A172 (cell line): ENCODE measurements at places on chromosomes 12 and 14. TPM values are rescaled to one million over a fixed set of nuclear protein-coding genes. Genes with fewer than 3 reads are reported as not detected.
A peak's percentile ranks its signal among the peaks of the same experiment; 100 is the strongest.

The SOAT2 gene
- total RNA-seq: 0.17 TPM in 1 of 2 replicates, not detected in the other

GRCh38 chr12:131923260-131923659, 5.8 kb upstream of the PUS1 start:
- no peak for DNase-seq

The COCH gene
- 4.1 and 4.8 TPM in 2 replicates for total RNA-seq

The CAPZA3 gene
- not detected in 2 replicates for total RNA-seq

DNA sequence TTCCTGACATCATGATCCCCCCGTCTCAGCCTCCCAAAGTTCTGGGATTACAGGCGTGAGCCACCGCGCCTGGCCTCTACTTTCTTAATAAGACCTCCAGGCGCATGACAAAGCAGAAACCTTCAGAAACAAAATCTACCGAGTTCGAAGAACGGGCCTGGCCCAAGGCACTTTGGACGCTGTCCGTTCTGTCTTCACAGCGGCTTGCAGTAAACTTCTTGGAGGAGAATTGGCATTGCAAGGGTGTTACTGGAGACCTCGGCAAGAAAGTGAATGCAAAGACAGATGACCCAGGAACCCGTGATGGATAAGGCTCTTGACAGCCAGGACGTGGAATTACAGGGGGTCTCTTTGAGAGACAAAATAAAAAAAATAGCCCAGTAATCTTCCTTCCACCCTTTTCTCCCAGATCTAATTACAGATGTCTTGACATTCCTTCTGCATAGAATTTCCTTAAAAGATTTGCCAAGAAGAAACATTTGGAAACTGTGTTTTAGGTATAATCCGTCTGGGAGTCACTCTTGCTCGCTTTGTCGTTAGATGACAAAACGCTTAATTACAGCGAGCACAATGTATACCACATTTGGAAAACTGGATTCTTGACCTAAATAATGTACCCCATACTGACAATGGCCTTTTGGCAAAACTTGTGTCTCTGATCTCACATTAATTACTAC, 83.2 kb upstream of the TBX3 start:
- DNase-seq: no peak

- DNase-seq: peak; percentile 66
These were observed 6.6 kb downstream of the POMT2 start for GRCh38 chr14:77314043-77314442.

- peak; percentile 88 for DNase-seq
These were observed 27.0 kb downstream of the RIN3 start for GRCh38 chr14:92540472-92541048.

GRCh38 chr14:87018294-87018693, 974.7 kb downstream of the GALC start:
- no peak for DNase-seq

DNA sequence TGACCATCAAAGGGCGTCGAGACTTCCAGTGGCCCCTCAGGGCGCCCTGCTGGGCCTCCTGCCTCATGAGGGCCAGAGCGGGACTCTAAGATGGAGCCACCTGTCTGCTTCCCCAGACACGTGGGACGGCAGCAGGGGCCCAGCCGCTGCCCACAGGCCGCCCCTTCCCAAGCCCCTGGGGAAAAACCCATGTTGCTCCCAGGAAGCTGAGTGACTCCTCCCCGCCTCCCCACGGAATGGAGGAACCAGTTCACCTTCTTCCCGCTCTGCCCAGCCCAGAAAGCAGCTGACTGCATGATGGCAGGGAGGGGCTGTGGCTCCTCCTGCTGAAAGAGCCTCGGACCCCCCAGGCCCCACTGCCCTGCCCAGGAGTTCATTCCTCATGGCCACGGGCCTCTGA, 14.9 kb downstream of the RAB35 start:
- DNase-seq: no peak

The PDZRN4 gene
- total RNA-seq: not detected in 2 replicates

The AICDA gene
- total RNA-seq: not detected in 2 replicates

The LGALS3 gene
- total RNA-seq: 87.7 and 134 TPM in 2 replicates

- no peak for DNase-seq
These were observed 161.7 kb downstream of the SLC15A4 start for GRCh38 chr12:128662101-128662500.

DNA sequence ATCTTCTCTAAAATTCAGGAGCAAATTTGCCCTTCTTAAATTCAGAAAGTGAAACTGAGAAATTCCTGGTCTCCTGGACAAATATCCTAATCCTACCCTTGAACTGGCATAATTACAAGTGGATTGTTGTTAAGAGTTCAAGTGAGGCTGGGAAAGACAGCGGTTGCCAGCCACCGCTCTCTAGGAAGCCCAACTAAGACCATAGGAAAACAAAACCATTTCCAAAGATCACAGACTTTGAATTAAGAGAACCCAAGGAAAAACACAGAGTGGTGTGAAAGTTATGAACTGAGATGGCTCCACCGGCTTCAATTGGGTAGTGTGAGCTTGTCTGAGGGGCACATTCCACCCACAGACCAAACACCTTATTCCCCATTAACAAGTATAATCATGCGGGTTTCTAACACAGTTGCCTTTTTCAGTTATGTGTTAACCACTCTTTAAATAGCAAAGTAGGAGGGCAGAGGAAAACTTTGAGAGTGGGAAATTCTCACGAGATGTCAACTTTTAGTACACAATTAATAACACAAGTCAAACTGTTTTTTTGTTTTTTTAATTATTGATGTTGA, 1628.8 kb upstream of the SEL1L start:
- no peak for DNase-seq

DNA sequence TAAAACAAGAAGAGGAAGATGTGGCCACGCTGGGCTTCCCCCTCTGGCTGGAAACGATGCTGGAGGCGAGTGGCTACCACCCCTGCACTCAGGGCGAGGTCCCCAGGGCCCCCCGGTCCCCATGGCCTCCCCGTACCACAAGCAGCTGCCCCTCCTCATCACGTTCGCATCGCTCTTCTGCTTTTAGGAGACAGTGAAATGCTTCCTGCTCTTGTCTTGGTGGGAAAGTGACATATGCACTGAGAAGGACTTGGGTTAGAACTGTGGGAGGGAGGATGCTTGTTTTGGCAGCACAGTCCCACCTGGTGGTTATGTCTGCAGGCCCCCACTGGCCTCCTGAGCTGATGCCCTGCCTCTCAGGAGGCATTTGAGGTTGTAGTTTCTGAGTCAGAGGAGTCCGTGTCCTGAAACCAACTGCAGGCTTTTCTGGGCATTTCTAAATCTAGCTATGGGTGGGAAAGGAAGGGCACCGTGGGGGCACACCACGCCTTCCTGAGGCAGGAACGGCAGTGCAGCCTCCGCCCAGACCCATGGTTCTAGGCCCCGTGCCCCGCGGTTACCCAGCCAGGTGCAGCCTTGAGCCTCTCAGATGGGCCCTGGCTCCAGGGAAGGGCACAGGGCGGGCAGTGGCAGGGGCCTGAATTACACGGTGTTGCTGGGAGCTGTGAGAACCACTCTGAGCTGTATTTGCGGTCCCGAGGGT, 139.3 kb downstream of the ADGRD1 start:
- DNase-seq: no peak

DNA sequence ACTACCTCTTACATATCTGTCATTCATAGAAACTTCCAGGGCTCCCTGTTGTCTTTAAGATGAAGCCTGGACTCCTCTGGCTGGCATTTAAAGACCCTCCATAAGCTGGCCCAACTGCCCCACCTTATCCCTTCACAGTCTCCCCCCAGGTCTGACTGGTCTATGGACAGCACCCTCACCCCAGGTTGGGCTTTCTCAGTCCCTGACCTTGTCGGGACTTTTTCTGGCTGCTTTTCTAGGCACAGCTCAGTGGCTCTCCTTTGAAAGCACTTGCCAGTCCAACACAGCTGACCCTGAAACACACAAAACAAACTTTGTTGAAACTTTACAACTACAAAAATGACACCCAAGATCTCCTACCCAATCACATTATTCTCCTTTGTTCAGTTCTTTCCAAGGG, 13.9 kb upstream of the MYH7 start:
- DNase-seq: no peak

DNA sequence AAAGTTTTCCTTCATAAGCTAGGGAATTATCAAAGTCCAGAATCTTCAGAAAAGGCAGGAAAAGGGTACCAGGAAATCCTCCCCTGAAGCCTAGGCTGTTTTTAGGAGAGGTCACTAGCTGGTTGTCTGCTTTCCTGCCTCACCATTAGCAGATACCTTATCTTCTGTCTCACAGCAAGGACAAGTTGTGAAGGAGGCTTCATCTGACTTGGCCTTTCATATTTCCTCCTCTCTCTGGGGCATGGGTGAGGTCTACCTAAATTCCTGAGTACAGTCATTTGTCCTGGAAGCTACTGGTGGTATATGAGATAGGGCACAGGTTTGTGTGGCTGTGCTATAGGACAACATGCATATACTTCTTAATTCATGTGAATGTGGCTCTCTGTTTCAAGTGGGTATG, 2.3 kb downstream of the FOXJ2 start:
- no peak for DNase-seq

The APAF1 gene
- 16.3 and 18.2 TPM in 2 replicates for total RNA-seq

DNA sequence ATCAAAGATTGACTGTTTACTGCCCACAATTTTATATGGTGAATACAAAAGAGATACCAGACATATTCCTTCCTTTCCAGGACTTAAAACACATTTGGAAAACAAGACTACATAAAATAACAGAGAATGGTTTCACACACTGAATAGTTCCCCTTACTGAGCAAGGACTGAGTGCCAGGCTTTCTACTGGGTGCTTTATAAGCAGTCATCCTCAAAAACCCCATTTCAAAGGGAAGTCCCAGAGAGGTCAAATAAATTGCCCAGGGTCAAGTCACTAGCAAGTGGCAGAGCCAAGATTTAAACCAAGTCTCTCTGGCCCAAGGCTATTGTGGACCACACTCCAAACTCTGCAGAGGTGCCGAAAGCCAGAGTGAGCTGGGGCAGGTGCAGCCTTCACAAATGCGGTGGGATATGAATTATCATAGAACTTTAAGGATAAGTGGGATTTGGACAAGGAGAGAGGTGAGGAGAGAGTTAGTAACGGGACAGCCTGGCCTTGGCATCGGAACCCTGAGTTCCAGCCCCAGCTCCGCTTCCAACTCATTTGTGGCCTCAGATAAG, 9.1 kb upstream of the RPAP3 start:
- no peak for DNase-seq

The GRIP1 gene
- total RNA-seq: not detected in 2 replicates

The NKX2-8 gene
- not detected in 2 replicates for total RNA-seq

The RNF212B gene
- not detected in 2 replicates for total RNA-seq

DNA sequence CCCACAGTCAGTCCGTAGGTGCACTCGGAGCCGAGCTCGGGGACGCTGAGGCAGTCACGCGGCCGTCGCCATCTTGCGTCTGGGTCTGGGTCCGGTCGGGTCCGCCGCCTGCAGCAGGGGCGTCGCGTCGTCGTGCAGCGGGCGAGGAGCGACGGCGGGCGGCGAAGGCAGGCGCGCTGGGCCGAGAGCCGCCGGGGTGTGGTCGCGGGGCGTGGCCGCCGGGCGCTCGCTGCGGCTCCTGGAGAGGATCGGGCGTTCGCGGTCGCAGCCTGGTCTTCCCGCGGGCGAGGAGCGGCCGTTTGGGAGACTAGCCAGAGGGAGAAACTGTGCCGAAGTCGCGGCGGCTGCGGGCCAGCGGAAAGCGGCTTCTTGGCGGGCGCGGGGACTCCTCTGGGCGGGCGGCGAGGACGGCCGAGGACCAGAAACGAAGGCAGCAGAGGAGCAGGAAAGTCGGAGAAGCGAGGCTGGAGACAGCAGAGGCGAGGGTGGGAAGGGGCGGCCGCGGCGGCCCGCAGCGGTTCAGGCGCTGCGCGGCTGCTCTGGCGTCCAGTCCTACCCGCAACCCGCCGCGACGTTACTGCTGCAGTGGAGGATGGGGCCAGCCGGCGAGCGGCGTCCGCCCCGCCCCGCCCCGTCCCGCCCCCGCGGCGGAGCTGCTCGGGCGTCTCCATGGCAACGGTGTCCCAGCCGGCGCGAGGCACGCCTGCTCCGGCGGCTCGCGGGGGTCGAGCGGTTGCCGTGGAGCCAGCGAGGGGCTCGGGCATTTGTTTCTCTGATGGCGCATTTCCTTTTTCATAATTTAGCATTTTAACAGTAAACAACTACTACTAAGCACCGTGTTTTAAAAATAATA, at the start of gene PNMA1:
Gene PNMA1 (minus strand): TSS at position 582 of the 853 bp plus-strand sequence. CDS start 745 bp downstream, outside the sequence.
- peak; percentile 80 for DNase-seq

DNA sequence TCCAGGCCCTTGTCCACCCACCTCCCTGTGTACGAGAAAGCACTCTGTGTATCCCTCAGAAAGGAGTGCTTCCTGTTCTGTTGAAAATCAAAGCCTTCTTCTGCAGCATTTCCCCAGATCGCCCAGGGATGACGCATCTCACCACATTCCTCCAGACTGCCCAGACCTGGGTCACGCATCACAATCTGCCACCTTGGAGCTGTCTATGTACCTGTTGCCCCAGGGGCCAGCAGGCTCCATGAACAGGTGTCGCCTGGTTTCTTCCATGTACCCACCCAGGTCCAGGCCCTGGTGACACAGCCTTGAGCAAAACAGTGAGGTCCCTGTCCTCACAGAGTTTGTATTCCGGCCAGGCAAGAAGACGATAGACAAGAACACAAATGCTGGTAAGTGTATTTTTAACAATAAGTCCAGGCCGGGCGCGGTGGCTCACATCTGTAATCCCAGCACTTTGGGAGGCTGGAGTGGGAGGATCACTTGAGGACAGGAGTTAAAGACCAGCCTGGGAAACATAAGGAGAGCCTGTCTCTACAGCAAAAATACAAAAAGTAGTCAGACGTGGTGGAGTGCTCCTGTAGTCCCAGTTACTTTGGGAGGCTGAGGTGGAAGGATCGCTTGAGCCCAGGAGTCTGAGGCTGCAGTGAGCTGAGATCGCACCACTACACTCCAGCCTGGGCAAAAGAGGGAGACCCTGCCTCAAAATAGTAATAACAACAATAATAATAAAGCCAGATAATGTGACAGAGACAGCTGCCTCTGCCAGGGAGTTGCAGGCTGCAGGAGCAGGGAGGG, 6.8 kb upstream of the PPP1R13B start:
- DNase-seq: no peak

DNA sequence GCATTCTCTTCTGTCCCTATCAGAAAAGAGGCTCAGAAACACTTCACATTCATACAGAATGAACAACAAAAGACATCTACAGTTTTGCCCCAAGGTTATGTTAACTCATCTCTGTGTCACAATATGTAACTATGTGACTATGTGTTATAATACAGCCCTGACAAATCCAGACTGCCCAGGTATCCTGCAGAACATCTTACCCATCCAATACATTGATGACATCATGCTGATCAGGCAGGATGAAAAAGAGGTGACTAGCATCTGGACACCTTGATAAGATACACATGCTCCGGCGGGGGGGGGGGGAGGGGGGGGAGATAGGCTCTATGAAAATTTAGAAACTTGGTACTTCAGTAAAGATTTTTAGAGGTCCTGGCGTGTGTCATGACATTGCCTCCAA, 8.3 kb upstream of the GNS start:
- no peak for DNase-seq

The MEG3 gene
- not detected in 2 replicates for total RNA-seq

The DLK1 gene
- total RNA-seq: not detected in 2 replicates

The EML5 gene
- total RNA-seq: 0.24 and 0.34 TPM in 2 replicates

The TTC9 gene
- total RNA-seq: 1.1 and 1.4 TPM in 2 replicates

- no peak for DNase-seq
These were observed 21.7 kb downstream of the ANKRD13A start for GRCh38 chr12:110020956-110021355.

- DNase-seq: peak; percentile 11
These were observed 534 bp downstream of the PPP2R3C start for GRCh38 chr14:35121026-35121886.

The GLS2 gene
- 2.4 TPM in 1 of 2 replicates, not detected in the other for total RNA-seq

GRCh38 chr12:124663771-124664366, 96.5 kb upstream of the NCOR2 start:
- DNase-seq: no peak

- no peak for DNase-seq
These were observed 120.0 kb downstream of the PTPN11 start for GRCh38 chr12:112538740-112539139.
